ENCODE measurements at places on chromosomes 5 and 9.

- peak; percentile 84 for DNase-seq
Measured at GRCh38 chr5:164188733-164189148, 683.3 kb downstream of the MAT2B start.

- no peak for DNase-seq
Measured at GRCh38 chr9:34386656-34387055, 10.0 kb upstream of the MYORG start.

DNA sequence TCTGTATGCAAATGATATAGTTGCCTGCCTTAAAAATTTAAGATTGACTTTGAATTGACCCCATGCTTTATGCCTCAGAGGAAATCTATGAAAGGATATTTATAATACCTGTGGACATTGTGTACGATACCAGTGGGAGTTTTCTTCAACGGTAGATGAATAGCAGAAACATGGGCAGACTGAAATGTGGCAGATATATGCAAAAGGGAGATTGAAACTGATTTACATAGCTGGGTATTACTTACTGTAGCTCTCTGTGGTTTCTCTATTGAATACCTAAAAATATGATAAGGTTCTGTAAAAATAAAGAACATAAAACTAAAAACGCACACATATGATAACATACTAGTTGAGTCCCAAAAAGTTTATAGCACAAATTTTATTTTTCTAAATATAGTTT lies 345.2 kb upstream of the PCSK5 start:
- DNase-seq, result no peak

DNA sequence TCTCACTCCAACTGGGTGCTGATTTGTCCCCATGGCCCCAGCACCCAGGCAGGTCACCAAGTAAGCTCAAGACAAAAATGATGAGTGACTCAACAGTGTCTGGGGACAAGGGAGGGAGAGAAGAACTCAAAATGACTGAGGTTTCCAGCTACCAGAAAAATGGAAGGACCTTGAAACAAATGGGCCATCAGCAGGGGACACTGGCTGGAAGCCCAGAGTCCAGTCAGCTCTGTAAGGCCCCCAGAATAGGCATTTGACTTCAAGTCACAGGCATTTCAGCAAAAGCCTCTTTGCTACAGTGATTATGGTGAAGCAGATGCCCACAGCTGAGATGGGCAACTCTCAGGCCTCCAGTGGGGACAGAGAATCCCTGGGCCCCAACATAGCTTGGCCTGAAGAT lies 139.0 kb upstream of the GABRP start:
- DNase-seq, result no peak
